Neural progenitor cell (in vitro differentiated cells): ENCODE measurements at places on chromosomes 1 and 21.

DNA sequence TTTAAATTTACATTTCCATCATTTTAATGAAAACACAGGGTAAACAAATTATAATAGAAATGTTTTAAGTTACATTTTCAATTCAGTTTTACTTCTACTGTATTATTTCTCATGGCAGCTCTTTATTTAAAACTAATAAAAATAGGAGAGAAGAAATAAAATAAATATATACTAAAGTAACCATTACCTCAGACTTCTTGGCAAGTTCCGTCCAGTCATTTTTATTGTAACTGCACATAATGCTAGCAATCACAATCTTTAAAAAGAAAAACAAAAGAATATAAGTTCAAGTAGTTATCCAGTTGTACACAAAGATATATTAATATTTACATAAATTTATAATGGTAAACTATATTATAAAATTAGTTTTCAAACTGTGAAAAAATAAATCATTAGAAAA lies 538.6 kb downstream of the DPYD start:
- no peak overlapping the region for H3K4me3 ChIP-seq
- H3K36me3 ChIP-seq, result no peaks in the 10 kb centered on the region
- H3K27me3 ChIP-seq, result no peaks in the 10 kb centered on the region
- peaks cover 3% of the 10 kb centered on the region for H3K4me1 ChIP-seq

DNA sequence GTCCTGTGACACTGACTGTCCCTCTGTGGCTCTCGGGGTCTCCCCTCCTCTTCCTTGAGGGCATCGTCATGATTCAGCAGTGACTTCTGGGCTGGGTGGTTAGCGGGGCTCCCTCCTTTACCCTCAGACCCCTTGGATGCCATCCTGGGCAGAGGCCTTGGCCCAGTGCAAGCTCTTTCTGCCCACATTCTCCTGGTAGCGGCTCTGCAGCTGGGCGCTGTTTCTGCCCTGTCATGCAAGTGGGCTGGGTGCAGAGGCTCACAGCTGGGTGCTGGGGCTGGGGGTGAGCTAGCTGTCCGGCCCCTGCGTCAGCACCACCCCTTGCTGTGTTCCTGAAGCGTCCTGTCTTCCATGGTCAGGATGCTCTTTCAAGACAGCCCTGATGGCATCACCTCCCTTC lies 158.5 kb downstream of the PCBP3 start:
- DNase-seq, result no peak
- peaks cover 6% of the 10 kb centered on the region for H3K4me1 ChIP-seq
- no peaks in the 10 kb centered on the region for H3K36me3 ChIP-seq
- H3K27me3 ChIP-seq, result no peaks in the 10 kb centered on the region
- no peak overlapping the region for H3K4me3 ChIP-seq

- no peaks in the 10 kb centered on the region for H3K27me3 ChIP-seq
- DNase-seq, result no peak
- H3K27ac ChIP-seq, result no peak overlapping the region
- no peak overlapping the region for H3K4me3 ChIP-seq
- no peaks in the 10 kb centered on the region for H3K4me1 ChIP-seq
- no peaks in the 10 kb centered on the region for H3K36me3 ChIP-seq
Observed at GRCh38 chr1:41769068-41769467, 149.7 kb downstream of the HIVEP3 start.

DNA sequence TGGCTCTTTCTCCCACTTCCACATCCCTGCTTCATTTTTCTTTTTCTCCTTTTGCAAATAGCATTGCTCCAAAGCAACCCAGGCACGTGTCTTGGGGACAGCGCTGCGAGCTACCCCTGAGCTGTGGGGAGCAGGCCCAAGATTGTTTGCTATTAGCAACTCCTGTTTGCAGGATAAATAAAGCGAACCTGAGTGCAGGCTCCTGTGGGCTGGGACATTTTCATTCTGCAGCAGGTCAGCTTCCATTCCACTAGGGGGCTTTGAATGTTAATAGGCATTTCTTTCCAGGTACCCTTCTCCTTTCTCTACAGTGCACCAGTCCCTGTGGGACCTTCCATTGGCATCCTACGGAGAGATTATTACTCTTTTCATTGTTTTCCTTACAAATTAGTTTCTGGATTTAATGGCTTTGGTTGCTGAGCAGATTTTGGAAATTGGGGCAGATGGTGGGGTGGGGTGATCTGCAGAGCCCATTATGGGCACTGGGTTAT lies 54.0 kb downstream of the OLFML3 start:
- no peaks in the 10 kb centered on the region for H3K27me3 ChIP-seq
- no peak overlapping the region for H3K4me3 ChIP-seq
- H3K36me3 ChIP-seq, result no peaks in the 10 kb centered on the region
- H3K4me1 ChIP-seq, result peaks cover 47% of the 10 kb centered on the region
- peak; percentile 70 for DNase-seq

- no peak overlapping the region for H3K27ac ChIP-seq
- DNase-seq, result peak; percentile 48
- peaks cover 41% of the 10 kb centered on the region for H3K4me1 ChIP-seq
- no peaks in the 10 kb centered on the region for H3K36me3 ChIP-seq
- peaks cover 4% of the 10 kb centered on the region for H3K27me3 ChIP-seq
Observed at GRCh38 chr1:116910379-116911187, 867 bp downstream of the PTGFRN start.

GRCh38 chr1:8363767-8364301 lies 45.9 kb downstream of the SLC45A1 start:
- no peaks in the 10 kb centered on the region for H3K27me3 ChIP-seq
- H3K27ac ChIP-seq, result peak overlapping the region; percentile 53
- DNase-seq, result no peak
- H3K36me3 ChIP-seq, result no peaks in the 10 kb centered on the region
- no peak overlapping the region for H3K4me3 ChIP-seq

- H3K27ac ChIP-seq, result no peak overlapping the region
- DNase-seq, result peak; percentile 86
- H3K36me3 ChIP-seq, result no peaks in the 10 kb centered on the region
- H3K4me1 ChIP-seq, result peaks cover 10% of the 10 kb centered on the region
- H3K4me3 ChIP-seq, result peak overlapping the region; percentile 11
- H3K27me3 ChIP-seq, result no peaks in the 10 kb centered on the region
Observed at GRCh38 chr1:60281360-60281932, 207.9 kb upstream of the C1orf87 start.

GRCh38 chr1:184222652-184223052 lies 164.2 kb upstream of the C1orf21 start:
- no peaks in the 10 kb centered on the region for H3K36me3 ChIP-seq
- H3K27ac ChIP-seq, result no peak overlapping the region
- DNase-seq, result peak; percentile 54
- H3K4me3 ChIP-seq, result no peak overlapping the region

GRCh38 chr1:18256282-18257235 lies 149.0 kb downstream of the IGSF21 start:
- no peak overlapping the region for H3K27ac ChIP-seq
- peak; percentile 96 for DNase-seq
- no peak overlapping the region for H3K4me3 ChIP-seq
- H3K27me3 ChIP-seq, result no peaks in the 10 kb centered on the region
- no peaks in the 10 kb centered on the region for H3K36me3 ChIP-seq

- DNase-seq, result no peak
- H3K4me1 ChIP-seq, result peaks cover 16% of the 10 kb centered on the region
- H3K27me3 ChIP-seq, result no peaks in the 10 kb centered on the region
- no peak overlapping the region for H3K4me3 ChIP-seq
Observed at GRCh38 chr1:13753636-13754402, 53.8 kb downstream of the PRDM2 start.

- no peak overlapping the region for H3K27ac ChIP-seq
- no peaks in the 10 kb centered on the region for H3K27me3 ChIP-seq
- H3K36me3 ChIP-seq, result peaks cover 2% of the 10 kb centered on the region
- H3K4me1 ChIP-seq, result no peaks in the 10 kb centered on the region
- no peak for DNase-seq
- H3K4me3 ChIP-seq, result no peak overlapping the region
Observed at GRCh38 chr21:22900490-22900889, 1902.3 kb downstream of the NCAM2 start.

- DNase-seq, result peak; percentile 78
- no peak overlapping the region for H3K27ac ChIP-seq
- peaks cover 4% of the 10 kb centered on the region for H3K4me1 ChIP-seq
- H3K27me3 ChIP-seq, result peaks cover 38% of the 10 kb centered on the region
- H3K36me3 ChIP-seq, result no peaks in the 10 kb centered on the region
Observed at GRCh38 chr1:1630191-1630964, 1.6 kb upstream of the MMP23B start.

DNA sequence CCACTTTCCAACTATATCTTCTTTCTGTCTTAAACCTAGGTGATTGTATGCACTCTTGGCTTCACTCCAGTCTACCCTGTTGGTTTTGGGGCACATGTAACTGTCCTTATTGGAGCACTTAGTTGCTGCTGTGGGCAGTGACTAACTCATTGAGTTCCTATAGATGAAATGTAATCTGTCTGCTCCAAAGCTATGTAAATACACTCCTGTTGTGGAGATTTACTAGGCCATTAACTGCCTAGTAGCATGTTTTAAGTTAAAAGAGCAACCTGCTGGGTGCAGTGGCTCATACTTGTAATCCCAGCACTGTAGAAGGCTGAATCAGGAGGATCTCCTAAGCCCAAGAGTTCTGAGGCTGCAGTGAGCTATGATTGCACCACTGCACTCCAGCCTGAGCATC lies 137.6 kb downstream of the ZMYM4 start:
- H3K4me1 ChIP-seq, result no peaks in the 10 kb centered on the region
- peaks cover 46% of the 10 kb centered on the region for H3K36me3 ChIP-seq
- no peaks in the 10 kb centered on the region for H3K27me3 ChIP-seq
- no peak overlapping the region for H3K27ac ChIP-seq
- H3K4me3 ChIP-seq, result no peak overlapping the region

DNA sequence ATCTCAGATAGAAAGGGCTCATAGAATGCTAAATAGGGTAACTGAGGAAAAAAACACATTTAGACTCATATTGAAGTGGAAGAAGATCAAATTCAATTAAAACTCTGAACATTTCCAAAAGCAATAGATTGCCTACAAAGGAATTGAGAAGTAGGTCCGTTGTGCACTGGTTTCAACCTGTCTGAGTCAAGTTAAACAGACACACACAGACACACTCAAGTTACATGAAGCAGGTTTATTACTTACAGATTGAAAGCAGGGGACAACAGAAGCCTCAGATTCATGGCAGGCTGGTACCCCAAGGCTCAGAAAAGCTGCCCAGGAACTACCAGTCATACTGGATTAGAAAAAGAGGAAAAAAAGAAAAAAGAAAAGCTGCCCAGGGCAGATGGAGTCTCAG lies 20.7 kb upstream of the S100A2 start:
- no peaks in the 10 kb centered on the region for H3K27me3 ChIP-seq
- no peak overlapping the region for H3K27ac ChIP-seq
- peaks cover 19% of the 10 kb centered on the region for H3K4me1 ChIP-seq
- DNase-seq, result no peak
- H3K4me3 ChIP-seq, result no peak overlapping the region

GRCh38 chr1:70483342-70483741 lies 72.3 kb downstream of the CTH start:
- H3K36me3 ChIP-seq, result no peaks in the 10 kb centered on the region
- no peak overlapping the region for H3K4me3 ChIP-seq
- H3K4me1 ChIP-seq, result no peaks in the 10 kb centered on the region
- H3K27me3 ChIP-seq, result no peaks in the 10 kb centered on the region

DNA sequence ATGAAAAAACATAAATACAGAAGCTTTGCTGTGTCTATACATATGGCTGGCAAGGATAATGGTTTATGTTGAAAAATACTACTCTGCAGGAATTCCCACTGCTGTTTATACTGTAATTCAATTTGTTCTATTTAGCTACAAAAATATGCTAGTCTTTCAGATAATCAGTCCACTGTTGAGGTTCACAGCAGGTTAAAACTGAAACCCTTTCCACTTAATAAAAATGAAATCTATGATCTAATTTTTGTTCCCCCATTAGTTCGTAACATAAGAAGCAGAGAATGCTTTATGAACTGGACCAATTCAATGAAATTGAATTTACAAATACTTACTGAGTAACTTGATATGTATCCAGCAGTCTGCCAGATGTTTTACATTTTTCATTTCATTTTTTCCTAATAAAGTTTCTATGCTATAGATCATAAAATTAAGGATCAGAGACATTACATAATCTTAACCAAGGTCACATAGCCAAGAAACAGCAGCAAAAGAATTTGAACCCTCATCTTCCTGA lies 360.1 kb upstream of the BEND5 start:
- H3K4me1 ChIP-seq, result no peaks in the 10 kb centered on the region
- no peaks in the 10 kb centered on the region for H3K36me3 ChIP-seq
- no peak overlapping the region for H3K4me3 ChIP-seq

DNA sequence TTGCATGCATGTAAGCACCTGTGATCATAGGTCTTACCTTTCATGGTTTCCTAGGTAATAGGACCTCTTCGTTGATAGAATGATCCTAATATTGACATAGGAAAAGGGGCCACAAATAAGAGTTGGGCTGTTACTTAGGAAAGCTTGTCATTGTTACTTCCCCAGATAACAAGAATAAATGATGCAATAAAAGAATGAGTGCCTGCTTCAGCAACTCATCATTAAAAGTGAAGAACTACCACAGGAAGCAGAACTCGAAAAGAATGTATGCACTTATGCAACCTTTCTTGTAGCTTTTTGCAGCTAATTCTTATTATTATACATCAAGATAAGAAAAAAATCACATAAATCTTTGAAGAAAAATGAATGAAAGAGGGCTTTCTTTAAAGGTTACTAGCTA lies 548.6 kb downstream of the LTN1 start:
- H3K36me3 ChIP-seq, result no peaks in the 10 kb centered on the region
- no peaks in the 10 kb centered on the region for H3K4me1 ChIP-seq
- no peak overlapping the region for H3K27ac ChIP-seq

GRCh38 chr1:28159243-28159642 lies 17.2 kb downstream of the PTAFR start:
- no peak for DNase-seq
- no peaks in the 10 kb centered on the region for H3K27me3 ChIP-seq
- H3K4me1 ChIP-seq, result no peaks in the 10 kb centered on the region
- no peaks in the 10 kb centered on the region for H3K36me3 ChIP-seq

DNA sequence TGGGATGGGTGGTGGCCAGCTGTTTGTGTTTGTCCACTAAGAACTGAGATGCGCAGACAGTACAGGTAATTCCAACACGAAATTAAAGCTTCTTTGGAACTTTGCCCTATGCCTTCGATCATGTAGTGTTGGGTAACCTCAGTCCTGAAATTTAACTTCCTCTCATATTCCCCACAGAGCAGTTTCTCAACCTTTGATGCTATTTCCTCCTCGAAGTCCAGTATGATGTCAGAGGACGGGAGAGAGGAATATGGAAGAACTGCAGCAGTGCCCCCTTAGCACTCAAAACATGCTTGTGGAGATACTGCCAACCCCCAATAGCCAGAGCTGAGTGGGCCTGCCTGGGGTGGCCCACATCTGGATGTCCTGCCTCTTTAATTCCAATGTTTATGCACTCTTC lies 3.6 kb downstream of the LPAR3 start:
- H3K27me3 ChIP-seq, result peaks cover 40% of the 10 kb centered on the region
- no peaks in the 10 kb centered on the region for H3K36me3 ChIP-seq
- H3K4me1 ChIP-seq, result no peaks in the 10 kb centered on the region
- H3K27ac ChIP-seq, result no peak overlapping the region
- DNase-seq, result no peak

DNA sequence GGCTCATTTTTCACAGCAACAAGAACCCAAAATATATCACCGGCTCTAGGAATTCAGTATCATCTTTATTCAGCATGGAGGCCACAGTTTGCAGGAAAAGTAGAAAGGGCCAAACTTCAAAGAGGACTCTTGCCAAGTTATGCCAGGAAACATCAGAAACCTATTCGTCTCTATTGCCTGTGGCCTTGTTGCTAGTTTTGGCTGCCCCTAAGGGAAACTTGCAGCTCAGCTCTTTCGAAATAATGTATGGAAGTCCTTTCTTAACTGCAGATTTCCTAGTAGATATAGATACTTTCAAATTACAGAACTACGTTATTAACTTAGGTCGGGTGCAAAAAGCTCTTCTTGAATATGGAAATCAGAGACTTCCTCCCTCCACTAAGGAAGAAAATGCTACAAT lies 4.2 kb upstream of the NENF start:
- H3K27me3 ChIP-seq, result peaks cover 33% of the 10 kb centered on the region
- no peaks in the 10 kb centered on the region for H3K36me3 ChIP-seq
- DNase-seq, result no peak
- H3K27ac ChIP-seq, result no peak overlapping the region
- no peak overlapping the region for H3K4me3 ChIP-seq
- H3K4me1 ChIP-seq, result peaks cover 11% of the 10 kb centered on the region
